ENCODE measurements at places on chromosomes 12 and 14.

DNA sequence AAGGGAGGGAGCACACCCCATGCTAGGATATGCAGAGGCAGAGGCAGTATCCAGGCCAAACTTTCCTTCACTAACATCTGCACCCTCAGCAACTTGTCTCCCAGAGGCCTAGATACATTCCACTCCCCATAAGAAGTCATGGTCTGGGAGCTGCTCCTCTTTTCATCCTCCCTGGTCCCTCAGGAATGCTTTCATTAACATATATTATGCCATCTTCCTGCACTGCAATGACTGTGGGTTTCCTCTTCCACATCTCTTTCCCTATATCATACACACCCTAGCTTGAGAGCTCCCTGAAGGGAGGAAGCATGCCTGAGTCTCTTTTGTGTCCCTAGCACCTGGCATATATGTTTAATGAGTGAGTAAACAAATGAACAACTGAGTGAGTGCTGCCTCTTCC, 8.6 kb downstream of the DDN start:
- DNase-seq = no peak

- DNase-seq = no peak
These were observed 175.8 kb downstream of the TTC8 start for GRCh38 chr14:89000007-89000942.

DNA sequence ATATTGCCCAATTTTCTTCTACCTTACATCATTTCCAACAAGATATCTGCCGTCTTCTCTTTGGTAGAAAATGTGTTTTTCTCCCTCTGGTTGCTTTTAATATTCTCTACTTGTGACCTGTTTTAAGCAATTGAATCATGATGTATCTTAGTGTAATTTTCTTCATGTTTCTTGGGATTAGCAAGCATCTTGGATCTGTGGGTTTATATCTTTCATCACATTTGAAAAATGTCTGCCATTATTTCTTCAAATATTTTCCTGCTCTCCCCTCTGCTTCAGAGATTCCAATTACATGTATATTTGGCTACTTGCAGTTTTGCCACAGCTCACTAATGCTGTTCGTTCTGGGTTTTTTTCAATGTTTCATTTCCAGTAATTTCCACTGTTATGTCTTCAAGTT, 30.1 kb downstream of the CKAP4 start:
- DNase-seq = no peak

DNA sequence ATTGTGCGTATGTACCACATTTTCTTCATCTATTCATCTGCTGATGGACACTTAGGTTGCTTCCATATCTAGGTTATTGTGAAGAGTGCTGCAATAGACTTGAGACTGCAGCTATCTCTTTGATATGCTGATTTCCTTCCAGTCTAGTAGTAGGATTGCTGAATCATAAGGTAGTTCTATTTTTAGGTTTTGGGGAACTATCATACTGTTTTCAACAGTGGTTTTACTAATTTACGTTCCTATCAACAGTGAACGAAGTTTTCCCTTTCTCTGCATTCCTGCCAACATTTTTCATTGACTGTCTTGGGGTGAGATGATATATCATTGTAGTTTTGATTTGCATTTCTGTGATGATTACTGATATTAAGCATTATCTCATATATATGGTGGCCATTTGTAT, 482.2 kb downstream of the SLC16A7 start:
- DNase-seq = no peak

GRCh38 chr12:11877869-11878780, 192.6 kb upstream of the BCL2L14 start:
- DNase-seq = no peak

DNA sequence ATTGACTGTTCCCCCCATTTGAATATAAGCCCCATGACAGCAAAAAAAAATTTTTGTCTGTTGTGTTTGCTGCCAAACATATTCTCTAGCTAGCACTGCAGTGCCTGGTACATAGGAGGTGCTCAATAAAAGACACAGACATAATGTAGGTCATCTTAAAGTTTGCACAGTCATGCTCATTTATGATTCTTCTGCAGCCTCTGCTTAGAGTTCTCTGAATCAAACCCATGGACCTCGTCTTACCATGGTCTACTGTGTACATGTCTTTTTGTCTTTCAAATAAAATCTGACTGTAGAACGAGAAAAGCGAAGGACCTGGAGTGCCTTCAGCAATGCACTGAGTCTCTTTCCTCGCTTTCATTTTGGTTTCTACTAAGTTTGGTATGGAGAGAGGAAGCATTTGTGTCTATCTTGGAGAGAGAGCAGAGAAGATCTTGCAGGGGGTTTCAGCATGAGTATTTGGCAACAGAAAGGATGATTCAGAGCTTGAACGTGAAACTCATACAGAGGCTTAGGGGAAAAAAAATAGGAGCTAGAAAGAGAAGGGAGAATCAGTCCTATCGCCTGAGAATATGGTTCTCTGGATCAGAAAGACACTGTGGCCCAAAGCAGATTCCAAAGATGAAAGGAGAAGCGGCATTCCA, 38.8 kb upstream of the TMCC3 start:
- no peak for DNase-seq

DNA sequence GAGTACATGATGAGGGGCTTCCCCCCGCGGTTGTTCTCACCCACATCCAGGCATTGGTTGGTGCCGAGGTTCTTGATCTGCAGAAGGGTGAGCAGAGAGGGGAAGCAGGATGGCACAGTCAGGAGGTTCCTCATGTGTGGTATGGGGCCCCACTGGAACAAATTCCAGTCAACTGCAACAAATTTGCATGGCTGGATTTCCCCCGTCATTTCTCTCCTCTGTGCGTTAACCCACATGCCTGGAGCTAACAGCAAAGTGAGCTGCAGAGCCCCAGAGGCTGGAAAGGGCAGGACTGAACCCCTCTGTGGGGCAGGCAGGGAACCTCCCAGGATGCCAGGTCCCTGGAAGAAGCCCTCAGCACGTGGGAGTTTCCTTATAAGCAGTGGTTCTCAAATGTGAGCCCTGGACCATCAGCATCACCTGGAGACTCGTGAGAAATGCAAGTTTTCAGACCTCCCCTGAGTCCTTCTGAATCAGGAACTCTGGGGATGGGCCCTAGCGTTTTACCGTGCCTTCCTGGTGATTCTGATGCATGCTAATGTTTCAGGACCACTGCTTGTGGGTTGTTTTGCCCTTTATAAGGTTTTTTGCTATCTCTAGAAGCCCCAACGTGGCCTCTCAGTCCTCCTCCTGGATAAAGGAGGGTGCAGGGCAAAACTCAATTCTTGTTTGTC, 11.0 kb upstream of the CELA1 start:
- no peak for DNase-seq
